ENCODE measurements at places on chromosomes 3 and 15.

- no peak for DNase-seq
These were observed 45.1 kb downstream of the CMTM7 start for GRCh38 chr3:32436816-32437189.

GRCh38 chr3:46395210-46395661, 11.6 kb downstream of the CCR5AS start:
- DNase-seq = no peak

DNA sequence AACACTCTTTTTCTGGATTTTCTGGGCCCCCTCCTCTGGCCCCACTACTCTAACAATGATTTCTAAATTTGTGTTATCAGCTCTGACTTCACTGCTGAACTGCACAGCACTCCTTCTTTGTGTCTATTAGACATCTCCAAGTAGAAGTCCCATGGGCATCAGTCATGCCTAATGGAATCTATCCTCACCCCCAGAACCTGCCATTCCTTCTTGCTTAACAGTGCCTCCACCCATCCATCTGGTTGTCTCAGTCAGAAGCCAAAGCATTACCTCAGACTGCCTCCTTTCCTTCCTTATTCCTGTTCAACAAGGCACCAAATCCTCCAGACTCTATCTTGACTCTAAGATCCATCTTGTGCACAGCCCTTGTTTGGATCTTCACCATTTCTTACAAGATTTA, 36.2 kb downstream of the SSR3 start:
- DNase-seq = no peak

- DNase-seq = no peak
These were observed 197.1 kb upstream of the KBTBD8 start for GRCh38 chr3:66800941-66801545.

GRCh38 chr3:174821477-174821876, 37.7 kb upstream of the NAALADL2 start:
- no peak for DNase-seq

Measured in stimulated activated CD4-positive, alpha-beta T cell treated with anti-CD3 and anti-CD28 coated beads, Interleukin-1b, Interleukin-23, amount 100 ng/mL, for 4 hours (primary cell).